Activated CD4-positive, alpha-beta T cell treated with anti-CD3 and anti-CD28 coated beads for 24 hours (primary cell): ENCODE measurements at places on chromosomes 4 and X.

GRCh38 chrX:73478961-73479360, 32.1 kb downstream of the CDX4 start:
- no peak for DNase-seq

DNA sequence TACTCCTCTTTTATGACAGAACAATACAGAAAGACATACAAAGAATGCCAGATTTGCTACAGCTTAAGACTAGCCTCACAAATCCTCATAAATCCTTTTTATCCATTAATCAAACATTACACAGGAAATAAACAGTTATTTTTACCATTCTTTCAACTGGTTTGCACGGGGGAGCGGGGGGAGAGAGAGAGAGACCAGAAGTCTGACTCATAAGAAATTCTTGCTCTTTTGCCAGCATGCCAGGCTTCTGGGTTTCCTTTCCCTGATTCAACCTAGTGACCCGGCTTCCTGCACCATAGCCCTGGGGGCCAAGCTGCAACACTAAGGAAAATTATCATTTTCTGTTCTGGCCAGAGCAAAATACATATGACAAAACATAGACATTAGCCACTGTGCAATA, 6.8 kb upstream of the RRAGB start:
- DNase-seq: no peak

- DNase-seq: no peak
Observed at GRCh38 chr4:139223682-139224317, 46.8 kb upstream of the ELF2 start.

- DNase-seq: no peak
Observed at GRCh38 chr4:128347175-128347868, 59.7 kb upstream of the PGRMC2 start.

DNA sequence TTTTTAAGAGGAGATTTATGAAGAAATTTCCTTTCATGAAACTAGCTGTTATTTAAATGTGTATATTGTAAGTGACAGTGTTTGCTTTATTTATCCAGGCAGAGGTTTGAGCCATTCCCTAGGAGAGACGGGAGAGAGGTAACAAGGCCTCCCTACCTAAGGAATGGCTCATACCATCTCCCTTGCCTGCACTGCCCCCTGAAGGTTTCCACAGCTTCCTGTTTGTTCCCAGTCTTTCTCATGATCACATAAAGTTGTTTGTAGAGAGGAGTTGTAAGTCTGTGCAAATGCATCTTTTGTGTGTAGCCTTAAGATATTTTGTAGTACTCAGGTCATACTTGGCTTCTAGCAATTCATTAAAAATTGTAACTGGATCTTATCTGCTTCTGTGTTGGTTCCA, 1504.5 kb upstream of the PCDH10 start:
- no peak for DNase-seq

DNA sequence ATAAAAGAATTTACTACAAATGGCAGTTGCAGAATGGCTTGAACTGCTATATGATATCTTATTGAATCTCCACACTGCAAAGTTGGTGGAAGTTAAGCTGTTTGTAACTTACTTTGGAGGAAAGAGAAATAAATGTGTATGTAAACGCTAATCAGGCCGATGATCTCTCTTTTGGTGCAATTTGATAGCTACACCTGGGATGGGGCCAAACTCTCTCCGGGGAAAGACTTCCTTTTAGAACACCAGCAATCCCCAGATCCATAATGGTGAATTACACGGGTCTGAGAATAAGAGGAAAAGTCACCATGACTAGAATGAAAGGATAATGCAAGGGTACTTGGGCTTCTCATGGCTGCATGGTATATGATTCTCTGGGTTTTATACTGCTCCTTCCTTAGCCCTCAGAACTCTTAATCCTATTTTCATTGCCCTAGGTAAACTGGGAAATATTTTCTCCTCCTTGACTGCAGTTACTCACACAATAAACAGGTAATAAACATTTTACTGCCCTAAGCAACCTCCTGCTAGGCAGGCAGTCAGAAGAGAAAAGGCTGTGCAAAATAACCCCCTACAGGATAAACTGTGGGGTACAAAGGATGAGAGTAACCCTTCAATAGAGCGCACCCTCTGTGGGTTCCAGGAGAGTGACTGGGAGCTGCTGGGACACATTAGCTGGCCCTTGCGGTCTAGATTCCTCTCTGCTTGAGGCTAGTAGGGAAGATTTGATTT, 109.3 kb downstream of the MGST2 start:
- DNase-seq: no peak

DNA sequence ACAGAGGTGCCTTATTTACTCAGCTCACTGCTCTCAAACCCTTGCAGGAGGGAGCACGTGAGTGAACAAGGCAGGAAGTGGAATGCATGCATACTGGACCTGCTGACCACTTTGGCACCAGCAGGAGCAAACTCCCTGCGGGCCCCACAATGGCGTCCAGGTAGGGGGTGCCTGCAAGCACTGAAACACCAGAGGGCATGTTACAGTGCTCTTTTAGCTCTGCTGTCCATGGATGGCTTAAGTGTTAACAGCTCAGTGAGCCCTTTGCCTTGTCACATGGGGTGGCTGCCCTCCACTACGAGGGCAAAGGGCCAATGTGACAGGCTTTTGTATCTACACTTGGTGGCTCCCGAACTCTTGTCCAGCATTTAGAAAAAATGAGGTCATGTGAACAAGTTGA, 199.5 kb upstream of the UGT8 start:
- DNase-seq: no peak

DNA sequence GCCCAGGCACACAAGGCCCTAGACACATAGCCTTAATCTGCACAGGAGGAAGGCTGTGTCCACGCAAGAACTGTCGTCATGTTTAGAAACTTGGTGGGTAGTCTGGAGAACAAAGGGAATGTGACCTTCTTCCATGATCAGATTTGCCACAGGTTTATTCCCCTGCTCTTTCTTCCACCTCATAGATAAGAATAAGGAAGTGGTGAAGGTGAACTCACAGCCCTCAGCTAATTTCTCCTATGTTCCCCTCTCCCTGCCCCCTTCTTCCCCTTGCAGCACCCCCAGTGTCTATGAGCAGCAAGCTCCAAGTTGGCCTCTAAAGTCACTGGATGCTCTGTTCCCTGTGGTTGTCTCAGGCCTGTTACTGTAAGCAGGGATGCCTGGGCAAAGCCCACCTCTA, 39.8 kb upstream of the LAS1L start:
- no peak for DNase-seq

- DNase-seq: no peak
Observed at GRCh38 chr4:40599431-40599830, 30.2 kb downstream of the RBM47 start.

GRCh38 chr4:163707873-163708272, 213.4 kb downstream of the TMA16 start:
- no peak for DNase-seq

DNA sequence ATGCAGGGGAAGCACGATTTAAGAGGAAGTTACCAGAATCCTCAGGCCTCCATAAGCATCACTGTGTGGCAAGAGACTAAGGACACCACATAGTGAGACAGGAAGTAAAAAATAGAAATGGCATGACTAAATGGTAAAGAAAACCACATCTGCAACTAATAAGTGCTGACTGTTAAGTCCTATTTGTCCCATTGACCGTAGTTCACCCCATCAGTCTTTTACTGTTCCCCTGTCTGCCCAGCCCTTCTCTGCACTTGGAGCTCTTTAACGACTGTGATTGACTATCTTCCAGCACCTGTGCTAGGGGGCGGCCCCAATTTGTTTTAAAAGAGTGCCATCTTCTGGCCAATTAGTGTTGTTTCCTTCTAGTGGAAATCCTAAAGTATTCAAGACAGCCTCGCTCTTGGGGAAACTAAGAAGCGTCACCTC, 94.2 kb downstream of the MAOA start:
- DNase-seq: peak; percentile 1

GRCh38 chr4:128757712-128758111, 51.8 kb upstream of the JADE1 start:
- no peak for DNase-seq

GRCh38 chr4:8560265-8561047, 19.7 kb upstream of the GPR78 start:
- DNase-seq: no peak

GRCh38 chr4:112172180-112172579, 26.9 kb downstream of the FAM241A start:
- DNase-seq: no peak

DNA sequence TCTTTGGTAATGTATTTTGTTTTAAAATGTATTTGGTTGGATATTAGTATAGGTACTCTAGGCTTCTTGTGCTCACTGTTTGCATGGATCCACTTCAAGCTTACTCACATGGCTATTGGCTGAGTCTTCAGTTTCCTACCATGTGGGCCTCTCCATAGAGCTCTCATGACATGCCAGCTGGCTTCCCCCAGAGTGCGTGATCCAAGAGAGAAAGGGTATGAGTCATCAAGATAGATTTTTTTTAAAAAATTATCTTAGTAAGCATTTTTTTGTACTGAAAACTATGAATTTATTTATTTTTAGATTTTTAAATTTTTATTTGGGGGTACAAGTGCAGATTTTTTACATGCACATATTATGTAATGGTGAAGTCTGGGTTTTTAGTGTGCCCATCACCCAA, 219.1 kb upstream of the AMOT start:
- DNase-seq: no peak

DNA sequence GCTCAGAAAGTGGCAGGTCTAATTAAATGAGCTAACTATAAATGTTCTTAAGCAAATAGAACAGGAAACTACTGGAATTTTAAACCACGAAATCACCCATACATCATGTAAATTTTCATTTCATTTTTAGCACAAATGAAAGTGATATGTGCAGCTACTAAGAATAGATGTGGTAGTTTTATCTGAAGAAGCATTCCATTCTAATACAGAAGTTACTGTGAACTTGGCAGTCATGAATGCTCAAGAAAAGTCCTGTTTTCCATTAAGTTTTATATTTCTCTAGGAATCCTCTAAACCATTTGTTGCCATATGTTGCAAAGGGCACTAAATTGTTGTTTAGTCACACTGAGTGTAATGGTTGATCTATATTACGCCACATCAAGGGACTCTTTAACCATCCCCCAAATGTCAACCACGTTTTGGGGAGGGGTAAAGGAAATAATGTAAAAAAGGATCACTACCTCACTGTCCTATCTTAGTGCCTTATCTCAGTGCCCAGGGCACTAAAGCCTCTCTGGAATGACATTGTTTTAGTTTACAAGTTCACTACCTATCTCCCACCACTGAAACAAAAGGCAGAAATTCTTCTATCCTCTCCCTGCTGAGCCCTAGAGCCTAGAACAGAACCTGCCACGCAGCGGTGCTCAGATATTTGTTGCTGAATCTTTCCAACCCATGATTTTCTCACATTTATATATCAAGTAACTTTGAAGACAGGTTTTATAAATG, 118.0 kb downstream of the SHISA3 start:
- DNase-seq: no peak

DNA sequence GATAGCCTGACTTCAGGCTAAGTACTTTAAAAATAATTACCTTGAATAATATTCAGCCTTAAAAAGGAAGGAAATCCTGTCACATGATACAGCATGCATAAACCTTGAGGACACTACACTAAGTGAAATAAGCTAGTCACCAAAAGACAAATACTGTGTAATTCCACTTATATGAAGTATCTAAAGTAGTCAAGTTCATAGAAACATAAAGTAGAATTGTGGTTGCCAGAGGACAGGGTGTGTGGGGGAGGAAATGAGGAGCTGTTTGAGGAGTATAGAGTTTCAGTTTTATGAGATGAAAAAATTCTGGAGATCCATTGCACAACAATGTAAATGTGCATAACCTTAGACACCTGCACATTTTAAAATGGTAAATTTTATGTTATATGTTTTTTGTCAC, 5.6 kb upstream of the STPG2 start:
- no peak for DNase-seq

DNA sequence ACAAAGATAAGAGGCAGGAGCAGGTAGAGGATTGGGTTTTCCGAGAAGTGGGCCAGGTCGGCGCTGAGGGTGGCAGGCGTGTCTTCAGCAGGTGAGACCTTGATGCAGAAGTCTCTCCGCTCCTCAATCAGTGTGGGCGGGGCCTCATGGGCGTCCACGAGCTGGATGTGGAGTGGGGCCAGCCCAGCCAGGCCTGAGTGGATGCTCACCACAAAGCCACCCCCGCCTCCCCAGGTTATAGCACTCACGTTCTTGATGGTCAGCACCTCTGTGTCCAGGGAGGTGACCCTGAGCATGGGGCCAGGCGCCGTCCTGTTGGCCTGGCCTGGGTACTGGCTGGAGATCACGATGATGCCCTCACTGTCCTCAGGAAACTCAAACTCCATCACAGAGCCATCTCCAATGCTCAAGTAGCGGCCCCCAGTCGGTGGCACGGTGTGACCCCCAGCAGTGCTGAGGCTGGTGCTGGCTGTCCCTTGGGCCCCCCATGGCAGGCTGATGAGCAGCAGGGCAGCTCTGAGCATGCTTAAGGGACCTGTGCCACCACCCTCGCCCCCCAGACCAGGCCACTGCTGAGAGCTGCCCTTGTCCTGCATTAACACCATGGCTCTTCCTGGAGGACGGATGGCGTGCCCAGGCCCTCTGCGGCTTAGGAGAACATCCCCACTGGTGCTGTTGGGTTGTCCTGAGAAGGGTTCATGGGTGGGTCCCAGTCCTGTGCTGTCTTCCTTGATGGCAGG, 1.9 kb downstream of the SLC10A3 start:
- DNase-seq: no peak

DNA sequence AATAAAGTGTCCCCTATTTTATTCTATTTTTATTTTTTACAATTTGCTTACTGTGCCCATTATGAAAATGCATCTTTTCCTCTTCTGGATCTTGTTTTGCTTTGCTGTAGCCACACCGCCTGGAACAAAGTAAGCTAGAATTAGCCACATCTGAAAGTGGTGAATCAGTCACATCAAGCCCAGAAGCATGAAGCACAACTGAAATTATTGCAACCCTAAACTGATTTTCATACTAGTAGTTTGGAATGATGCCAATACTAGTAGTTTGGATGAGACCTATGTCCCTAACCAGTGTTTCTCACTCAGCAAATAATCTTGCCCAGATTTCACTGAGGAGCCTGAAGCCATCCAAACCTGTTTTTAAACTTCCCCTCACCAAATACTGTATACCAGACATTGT, 303.0 kb downstream of the EPHA5 start:
- DNase-seq: no peak

- DNase-seq: no peak
Observed at GRCh38 chr4:86950831-86951525, 16.2 kb downstream of the AFF1 start.

DNA sequence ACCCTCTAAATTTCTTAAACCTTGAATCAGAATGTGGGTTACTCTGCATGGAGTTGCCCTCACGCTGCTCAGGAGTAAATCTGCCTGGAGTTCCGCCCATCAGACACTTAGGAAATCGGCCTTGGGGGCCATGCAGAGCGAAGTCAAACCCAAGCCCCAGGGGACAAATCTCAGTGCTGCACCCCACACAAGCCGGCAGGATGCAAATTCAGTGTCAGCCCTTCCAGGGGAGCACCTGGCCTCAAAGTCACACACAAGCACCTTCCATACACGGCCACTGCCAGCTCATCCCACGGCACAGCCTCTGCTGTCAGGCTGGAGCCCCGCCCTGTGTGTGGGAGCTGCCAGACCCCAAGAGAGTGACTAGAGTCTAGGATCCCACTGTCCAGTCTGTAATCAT, 27.4 kb downstream of the RNF212 start:
- DNase-seq: no peak

DNA sequence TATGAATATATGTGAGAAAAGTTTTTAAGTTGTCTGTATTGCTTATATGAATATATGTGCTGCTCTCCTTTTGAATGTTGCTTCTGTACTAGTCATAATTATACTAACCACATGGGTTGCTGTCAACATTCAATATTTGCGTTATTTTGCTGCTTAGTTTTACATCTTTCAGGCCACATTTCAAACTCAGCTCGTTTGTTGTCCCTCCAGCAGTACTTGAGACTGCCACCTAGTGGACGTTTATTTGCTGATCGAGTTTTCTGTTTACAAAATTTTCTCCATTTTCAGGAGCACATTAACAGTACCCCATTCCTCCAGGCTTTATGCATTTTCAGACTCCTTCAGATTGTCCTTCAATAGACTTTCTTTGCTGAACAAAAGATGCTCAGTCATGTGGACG, 75.8 kb downstream of the NUDT11 start:
- DNase-seq: peak; percentile 39
